ENCODE measurements at places on chromosomes 12 and 14.

DNA sequence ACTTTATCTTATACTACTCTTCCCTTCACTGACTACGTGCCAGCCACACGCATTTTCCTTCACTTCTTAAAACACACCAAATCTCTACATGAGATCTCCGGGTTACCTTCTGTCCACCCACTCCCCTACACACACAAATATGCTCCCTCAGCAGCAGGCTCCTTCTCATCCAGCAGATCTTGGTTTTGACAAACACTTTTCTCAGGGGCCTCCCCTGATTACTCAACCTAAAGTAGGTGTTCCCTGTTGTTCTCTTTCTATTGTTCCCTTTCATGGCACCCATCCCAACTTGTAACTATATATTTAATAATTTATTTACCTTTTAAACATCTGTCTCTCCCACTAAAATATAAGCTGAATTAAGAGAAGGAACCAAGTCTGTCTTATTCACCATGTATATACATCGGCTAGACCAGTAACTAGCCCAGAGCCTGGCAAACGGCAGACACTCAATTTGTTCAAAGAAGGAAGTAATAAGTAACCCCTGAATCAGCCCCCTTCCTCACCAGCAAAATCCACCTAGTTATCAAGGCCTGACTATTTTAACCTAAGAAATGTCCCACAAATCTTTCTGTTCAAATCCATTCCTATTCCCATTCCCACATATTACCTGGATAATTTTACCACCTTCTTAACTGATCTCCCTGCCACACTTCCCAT, 2.7 kb downstream of the C2CD5 start:
- no peak for DNase-seq

DNA sequence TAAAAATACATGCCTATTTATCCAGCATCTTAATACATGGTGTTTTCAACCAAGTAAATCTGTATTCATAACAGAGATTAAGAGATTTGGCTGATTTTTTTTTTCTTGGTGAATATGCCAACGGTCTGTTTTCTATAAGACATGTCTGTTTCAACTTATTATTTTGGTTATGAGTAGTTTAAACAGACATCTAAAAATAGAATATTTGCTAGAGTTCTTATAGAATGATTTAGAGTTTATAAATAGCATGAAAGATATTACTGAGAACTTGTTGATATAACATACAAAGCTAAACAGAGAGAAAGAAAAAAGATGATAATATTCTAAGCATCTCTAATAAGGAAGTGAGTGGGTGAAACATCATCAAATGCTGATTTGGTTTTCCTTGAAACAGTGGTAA, 199.9 kb downstream of the CCDC91 start:
- no peak for DNase-seq

- peak; percentile 85 for DNase-seq
These were observed 39.9 kb downstream of the BCL11B start for GRCh38 chr14:99231850-99232713.

- DNase-seq, result peak; percentile 22
These were observed 409.2 kb downstream of the IPO8 start for GRCh38 chr12:30286345-30286926.

DNA sequence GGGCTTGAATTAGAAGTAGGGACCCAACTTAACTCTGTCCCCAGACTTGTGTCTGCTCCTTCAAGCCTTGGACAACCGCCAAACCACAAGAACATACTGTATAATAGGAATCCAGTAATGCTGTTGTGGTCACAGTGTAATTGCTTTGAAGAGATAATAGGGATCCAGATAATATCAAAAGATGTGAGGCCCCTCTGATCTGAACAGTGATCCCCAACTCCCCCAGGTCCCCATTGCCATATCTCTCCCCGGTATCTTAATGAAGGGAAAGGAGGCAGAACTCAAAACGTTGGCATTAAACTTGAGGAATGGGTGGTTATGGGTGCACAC, 8.5 kb upstream of the PLEKHH1 start:
- DNase-seq, result no peak
